ENCODE measurements at places on chromosomes 12 and 14.
A peak's percentile ranks its signal among the peaks of the same experiment; 100 is the strongest.

GRCh38 chr12:93994721-93995120 lies 153.7 kb upstream of the PLXNC1 start:
- H3K4me3 ChIP-seq = no peak overlapping the region
- DNase-seq = no peak
- H3K4me1 ChIP-seq = no peaks in the 10 kb centered on the region
- H3K27me3 ChIP-seq = no peaks in the 10 kb centered on the region
- H3K36me3 ChIP-seq = no peaks in the 10 kb centered on the region
- no peak overlapping the region for H3K27ac ChIP-seq

GRCh38 chr12:104486363-104486750 lies 29.6 kb downstream of the CHST11 start:
- H3K4me3 ChIP-seq = no peak overlapping the region
- no peaks in the 10 kb centered on the region for H3K4me1 ChIP-seq
- H3K36me3 ChIP-seq = no peaks in the 10 kb centered on the region
- no peaks in the 10 kb centered on the region for H3K27me3 ChIP-seq
- no peak for DNase-seq
- H3K27ac ChIP-seq = no peak overlapping the region

- no peak for DNase-seq
- no peaks in the 10 kb centered on the region for H3K27me3 ChIP-seq
- peaks cover 30% of the 10 kb centered on the region for H3K4me1 ChIP-seq
These were observed 4.5 kb upstream of the HOXC11 start for GRCh38 chr12:53968214-53969127.

GRCh38 chr14:31251028-31251958 lies 43.7 kb upstream of the HECTD1 start:
- no peaks in the 10 kb centered on the region for H3K36me3 ChIP-seq
- no peaks in the 10 kb centered on the region for H3K27me3 ChIP-seq
- no peaks in the 10 kb centered on the region for H3K4me1 ChIP-seq
- DNase-seq = no peak

GRCh38 chr12:92927436-92928281 lies 1.4 kb downstream of the EEA1 start:
- DNase-seq = peak; percentile 56
- peak overlapping the region; percentile 95 for H3K27ac ChIP-seq
- H3K4me1 ChIP-seq = peaks cover 16% of the 10 kb centered on the region

GRCh38 chr12:56816491-56816890 lies 53.4 kb downstream of the HSD17B6 start:
- H3K27ac ChIP-seq = peak overlapping the region; percentile 1
- peaks cover 11% of the 10 kb centered on the region for H3K4me1 ChIP-seq
- DNase-seq = peak; percentile 42
- H3K4me3 ChIP-seq = no peak overlapping the region

DNA sequence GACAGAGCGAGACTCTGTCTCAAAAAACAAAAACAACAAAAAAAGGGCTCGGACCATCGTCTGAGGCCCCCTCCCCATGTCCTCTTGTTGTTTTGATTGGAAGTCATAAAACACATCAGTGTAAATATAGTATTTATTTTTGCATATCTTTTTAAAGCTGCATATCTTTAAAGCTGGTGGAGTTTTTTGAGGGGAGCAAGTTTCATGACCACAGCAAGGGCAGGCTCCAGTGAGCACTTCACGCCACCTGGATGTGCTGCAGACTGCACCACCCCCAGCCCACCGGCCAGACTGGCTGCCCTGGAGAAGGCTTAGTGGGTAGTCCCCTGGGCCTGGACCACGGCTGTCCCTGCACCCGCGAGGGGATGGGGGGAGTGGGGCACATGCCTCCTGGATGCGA lies 11.9 kb upstream of the BCL7A start:
- no peaks in the 10 kb centered on the region for H3K27me3 ChIP-seq
- H3K27ac ChIP-seq = no peak overlapping the region
- no peaks in the 10 kb centered on the region for H3K36me3 ChIP-seq
- DNase-seq = no peak
- no peak overlapping the region for H3K4me3 ChIP-seq

DNA sequence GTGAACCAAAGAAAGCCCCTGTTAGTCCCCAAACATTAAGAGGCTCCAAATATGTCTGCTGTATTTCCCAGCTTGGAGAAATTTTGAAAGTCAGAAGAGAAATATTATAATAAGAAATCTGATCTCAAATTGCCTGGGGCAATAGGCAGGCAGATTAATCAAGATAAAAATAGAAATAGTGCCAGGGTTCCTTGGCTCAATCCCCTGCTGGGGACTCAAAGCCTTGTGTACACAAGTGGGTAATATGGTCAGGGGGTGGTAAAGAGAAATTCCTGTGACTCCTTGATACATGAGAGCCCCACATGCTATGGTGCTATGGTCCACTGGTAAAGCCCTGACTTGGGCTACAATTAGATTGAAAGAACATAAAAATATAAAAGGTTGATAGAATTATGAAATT lies 41.3 kb upstream of the ARID2 start:
- DNase-seq = no peak
- no peaks in the 10 kb centered on the region for H3K27me3 ChIP-seq
- H3K4me1 ChIP-seq = peaks cover 6% of the 10 kb centered on the region
- H3K27ac ChIP-seq = no peak overlapping the region
- no peaks in the 10 kb centered on the region for H3K36me3 ChIP-seq

- H3K27ac ChIP-seq = no peak overlapping the region
- no peak overlapping the region for H3K4me3 ChIP-seq
- H3K36me3 ChIP-seq = no peaks in the 10 kb centered on the region
- H3K27me3 ChIP-seq = no peaks in the 10 kb centered on the region
- peaks cover 7% of the 10 kb centered on the region for H3K4me1 ChIP-seq
These were observed 28.3 kb downstream of the CGRRF1 start for GRCh38 chr14:54538055-54538454.

DNA sequence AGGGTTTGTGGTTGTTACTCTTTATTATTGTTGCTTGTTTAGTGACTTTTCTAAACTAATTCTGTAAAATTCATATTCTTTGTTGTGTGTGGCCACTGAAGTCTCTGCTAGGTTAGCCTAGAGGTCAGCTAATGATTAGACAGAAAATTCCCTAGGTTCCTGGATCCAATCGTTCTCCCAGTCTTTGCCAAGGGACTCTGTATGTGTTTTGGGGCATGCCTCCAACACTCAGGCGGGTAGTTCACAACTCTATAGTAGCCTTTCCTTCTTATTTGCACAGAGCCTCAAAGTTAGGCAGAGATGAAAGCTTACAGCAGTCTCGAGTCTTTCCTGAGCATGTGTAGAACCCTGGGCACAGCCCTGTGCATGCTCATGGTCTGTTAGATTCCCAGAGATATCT lies 32.7 kb upstream of the RIN3 start:
- no peak overlapping the region for H3K4me3 ChIP-seq
- no peak for DNase-seq
- no peak overlapping the region for H3K27ac ChIP-seq
- H3K4me1 ChIP-seq = no peaks in the 10 kb centered on the region

DNA sequence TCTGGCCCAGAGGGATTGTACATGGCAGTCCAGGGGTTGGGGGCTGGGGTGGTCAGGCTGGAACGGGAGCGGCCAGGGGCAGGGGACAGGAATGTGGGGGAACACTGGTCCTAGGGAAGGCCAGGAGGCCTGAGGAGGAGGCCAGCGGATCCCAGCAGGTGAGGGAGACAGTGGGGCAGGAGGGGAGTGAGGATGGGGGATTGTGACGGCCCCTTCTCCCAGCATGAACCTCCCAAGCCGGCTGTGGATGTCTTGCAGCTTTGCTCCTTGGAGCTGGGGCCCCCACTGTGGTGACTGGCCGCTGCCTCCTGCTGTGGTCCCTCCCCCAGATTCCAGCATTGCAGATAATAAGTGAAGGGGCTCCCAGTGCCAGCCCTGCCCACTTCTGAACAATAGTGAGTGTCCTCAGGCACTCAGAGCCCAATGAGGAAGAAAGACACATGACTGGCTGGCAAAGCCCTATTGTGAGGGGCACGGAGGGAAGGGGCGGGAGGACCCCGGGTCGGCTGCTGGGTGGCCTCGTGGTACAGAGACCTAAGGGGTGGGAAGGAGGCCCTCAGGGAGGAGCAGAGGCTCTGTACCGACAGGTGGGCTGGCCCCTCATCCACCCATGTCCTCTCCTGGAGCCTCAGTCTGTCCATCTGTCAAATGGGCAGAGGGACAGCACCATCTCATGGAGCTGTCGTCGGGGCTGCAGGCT lies 215.0 kb downstream of the KIF26A start:
- no peaks in the 10 kb centered on the region for H3K36me3 ChIP-seq
- H3K4me1 ChIP-seq = peaks cover 3% of the 10 kb centered on the region
- no peak overlapping the region for H3K27ac ChIP-seq
- no peaks in the 10 kb centered on the region for H3K27me3 ChIP-seq
- DNase-seq = no peak
- no peak overlapping the region for H3K4me3 ChIP-seq

- H3K4me1 ChIP-seq = peaks cover 13% of the 10 kb centered on the region
- H3K27ac ChIP-seq = peak within 1 kb of the TSS; percentile 95
- peaks cover 46% of the 10 kb centered on the region for H3K36me3 ChIP-seq
These were observed at the start of gene RPL41 for GRCh38 chr12:56116267-56117081. Gene RPL41 (plus strand): TSS chr12:56116633.

DNA sequence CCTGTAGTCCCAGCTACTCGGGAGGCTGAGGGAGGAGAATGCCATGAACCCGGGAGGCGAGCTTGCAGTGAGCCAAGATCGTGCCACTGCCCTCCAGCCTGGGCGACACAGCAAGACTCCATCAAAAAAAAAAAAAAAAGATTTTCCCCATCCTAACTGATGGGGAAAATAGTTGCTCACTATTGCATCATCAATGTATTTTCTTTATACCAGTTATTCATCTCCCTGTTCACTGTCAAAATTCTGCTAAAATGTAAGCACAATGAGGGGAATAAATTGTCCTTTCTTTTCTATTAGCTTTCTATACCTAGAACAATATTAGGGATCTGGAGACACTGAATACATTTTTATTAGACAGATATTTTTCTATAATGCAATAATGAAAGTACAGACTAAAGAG lies 561.3 kb downstream of the CCER1 start:
- H3K27me3 ChIP-seq = no peaks in the 10 kb centered on the region
- H3K27ac ChIP-seq = no peak overlapping the region
- DNase-seq = no peak
- H3K36me3 ChIP-seq = no peaks in the 10 kb centered on the region

- H3K27ac ChIP-seq = peak overlapping the region; percentile 96
- no peak overlapping the region for H3K4me3 ChIP-seq
- no peaks in the 10 kb centered on the region for H3K27me3 ChIP-seq
These were observed 123.3 kb downstream of the SLC38A6 start for GRCh38 chr14:61104358-61104757.

- no peak overlapping the region for H3K27ac ChIP-seq
- H3K27me3 ChIP-seq = no peaks in the 10 kb centered on the region
- no peak overlapping the region for H3K4me3 ChIP-seq
These were observed 117.9 kb downstream of the CAND1 start for GRCh38 chr12:67386869-67387565.

GRCh38 chr12:53969588-53970259 lies 3.2 kb upstream of the HOXC11 start:
- no peak overlapping the region for H3K27ac ChIP-seq
- peaks cover 30% of the 10 kb centered on the region for H3K4me1 ChIP-seq
- no peaks in the 10 kb centered on the region for H3K27me3 ChIP-seq
- no peak for DNase-seq
- H3K4me3 ChIP-seq = no peak overlapping the region

DNA sequence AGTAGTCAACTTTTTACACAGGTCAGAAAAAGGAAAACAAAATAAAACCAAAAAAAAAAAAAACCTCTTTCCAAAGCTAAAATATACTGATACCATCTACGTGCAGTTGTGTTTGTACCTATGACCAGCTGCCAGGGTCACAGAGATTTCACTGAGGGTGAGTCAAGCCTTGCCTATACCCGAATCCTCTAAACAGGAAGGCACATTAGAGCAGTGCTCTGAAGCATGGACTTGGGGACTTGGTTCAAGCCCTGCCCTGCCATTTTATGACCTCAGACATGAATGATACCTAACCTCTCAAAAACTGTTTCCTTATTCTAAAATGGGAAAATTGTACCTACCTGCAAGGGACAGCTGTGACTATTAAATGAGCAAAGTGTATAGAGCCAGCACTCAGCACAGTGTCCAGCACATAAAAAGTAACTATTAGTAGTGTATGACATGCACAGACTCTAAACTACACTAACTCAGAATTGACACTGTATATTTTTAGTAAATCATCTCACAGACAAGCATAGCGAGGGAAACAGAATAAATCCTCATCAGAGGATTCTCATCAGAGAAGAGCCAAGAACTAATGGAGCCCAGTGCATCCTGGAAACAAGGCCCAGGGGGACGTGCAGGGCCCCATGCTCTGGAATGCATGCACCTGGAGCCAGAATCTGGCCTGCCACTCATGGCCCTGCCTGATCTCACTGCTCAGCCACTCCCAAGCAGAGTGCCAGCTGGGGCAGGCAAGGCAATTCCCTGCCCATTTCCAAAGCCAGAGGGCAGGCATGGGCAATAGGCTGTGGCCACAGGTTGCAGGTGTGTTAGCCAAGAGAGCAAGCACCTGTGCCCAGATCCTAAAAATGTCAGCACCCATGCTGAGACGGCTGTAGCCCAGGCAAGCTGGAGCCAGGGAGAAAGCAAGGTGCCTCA lies 57.0 kb downstream of the NT5DC3 start:
- DNase-seq = no peak
- H3K36me3 ChIP-seq = peaks cover 18% of the 10 kb centered on the region

DNA sequence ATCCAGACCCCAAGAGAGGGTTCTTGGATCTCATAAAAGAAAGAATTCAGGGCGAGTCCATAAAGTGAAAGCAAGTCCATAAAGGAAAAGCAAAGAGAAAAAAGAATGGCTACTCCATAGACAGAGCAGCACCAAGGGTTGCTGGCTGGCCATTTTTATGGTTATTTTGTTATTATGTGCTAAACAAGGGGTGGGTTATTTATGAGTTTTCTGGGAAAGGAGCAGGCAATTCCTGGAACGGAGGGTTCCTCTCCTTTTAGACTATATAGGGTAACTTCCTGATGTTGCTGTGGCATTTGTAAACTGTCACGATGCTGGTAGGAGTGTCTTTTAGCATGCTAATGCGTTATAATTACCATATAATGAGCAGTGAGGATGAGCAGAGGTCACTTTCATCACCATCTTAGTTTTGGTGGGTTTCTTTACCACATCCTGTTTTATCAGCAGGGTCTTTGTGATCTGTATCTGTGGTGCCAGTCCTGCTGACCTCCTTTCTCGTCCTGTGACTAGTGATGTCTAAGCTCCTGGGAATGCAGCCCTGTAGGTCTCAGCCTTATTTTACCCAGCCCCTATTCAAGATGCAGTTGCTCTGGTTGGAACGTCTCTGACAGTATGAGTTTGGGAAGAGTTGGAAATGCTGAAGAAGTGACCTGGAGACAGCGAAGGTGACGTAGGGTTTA lies 100.5 kb downstream of the ZNF664 start:
- H3K4me1 ChIP-seq = peaks cover 24% of the 10 kb centered on the region
- H3K36me3 ChIP-seq = no peaks in the 10 kb centered on the region
- H3K27me3 ChIP-seq = no peaks in the 10 kb centered on the region
- DNase-seq = no peak

GRCh38 chr14:49999826-50000379 lies 107.0 kb downstream of the ARF6 start:
- no peaks in the 10 kb centered on the region for H3K27me3 ChIP-seq
- H3K4me3 ChIP-seq = no peak overlapping the region
- peaks cover 23% of the 10 kb centered on the region for H3K4me1 ChIP-seq
- no peaks in the 10 kb centered on the region for H3K36me3 ChIP-seq
- no peak overlapping the region for H3K27ac ChIP-seq

GRCh38 chr14:54606178-54606577 lies 39.2 kb downstream of the SAMD4A start:
- no peaks in the 10 kb centered on the region for H3K27me3 ChIP-seq
- peaks cover 11% of the 10 kb centered on the region for H3K4me1 ChIP-seq
- peak; percentile 21 for DNase-seq
- H3K4me3 ChIP-seq = no peak overlapping the region

GRCh38 chr12:1022032-1022970 lies 31.3 kb downstream of the ERC1 start:
- H3K36me3 ChIP-seq = no peaks in the 10 kb centered on the region
- no peaks in the 10 kb centered on the region for H3K27me3 ChIP-seq
- no peaks in the 10 kb centered on the region for H3K4me1 ChIP-seq

All from A673 (cell line).